CD4-positive, alpha-beta T cell (primary cell): ENCODE measurements at places on chromosomes 4 and X.

GRCh38 chrX:112714357-112714918, 34.7 kb upstream of the LHFPL1 start:
- DNase-seq = no peak

DNA sequence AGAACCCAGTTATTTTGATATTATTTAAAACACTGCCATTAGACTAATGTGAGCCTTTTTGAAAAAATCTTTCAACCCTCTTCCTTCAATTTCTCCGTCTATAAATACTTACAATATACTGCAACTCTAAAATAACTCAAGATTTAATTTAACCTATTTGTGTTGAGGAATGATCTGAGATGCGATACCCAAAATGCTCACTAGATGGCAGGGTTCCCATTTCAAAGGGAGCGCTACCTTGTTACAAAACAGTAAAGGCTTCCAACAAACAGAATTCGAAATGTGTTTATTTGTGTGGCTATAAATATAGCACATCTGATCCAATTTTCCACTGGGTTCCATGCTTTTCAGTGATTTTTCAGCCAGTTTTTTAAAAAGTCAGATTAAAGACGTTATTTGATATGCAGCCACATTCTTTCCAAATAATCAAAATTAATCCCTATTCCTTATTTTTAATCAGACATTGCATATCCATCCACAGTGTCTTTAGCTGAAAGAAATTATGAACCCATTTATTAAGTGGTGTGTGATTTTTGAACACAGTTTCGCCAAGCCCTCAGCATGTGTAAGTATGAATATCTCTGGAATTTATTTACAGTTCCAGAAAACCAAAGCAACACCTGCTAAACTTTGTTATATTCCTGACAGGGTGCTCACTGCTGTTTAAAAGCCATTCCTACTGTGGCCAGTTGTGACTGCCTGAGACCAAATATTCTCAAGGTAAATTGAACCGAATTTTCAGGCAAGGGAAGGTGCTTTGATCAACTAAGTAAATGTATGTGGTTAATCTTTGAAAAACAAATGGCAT, 668.0 kb upstream of the LCORL start:
- peak; percentile 4 for DNase-seq

DNA sequence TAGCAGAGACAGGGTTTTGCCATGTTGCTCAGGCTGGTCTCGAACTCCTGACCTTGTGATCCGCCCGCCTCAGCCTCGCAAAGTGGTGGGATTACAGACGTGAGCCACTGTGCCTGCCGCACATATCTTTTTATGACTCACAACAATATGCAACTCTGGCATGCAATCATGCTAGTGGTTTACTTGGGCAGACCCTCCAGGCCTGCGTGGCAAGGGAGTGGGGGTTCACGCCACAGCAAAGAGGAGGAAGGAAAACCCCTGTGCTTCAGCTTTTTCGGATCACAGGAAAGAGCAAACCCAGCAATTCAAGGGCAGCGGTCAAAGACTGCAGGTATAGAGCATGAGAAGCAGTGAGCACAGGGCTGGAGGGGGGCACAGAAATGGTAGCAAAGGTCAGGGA, 48.3 kb upstream of the CD99 start:
- DNase-seq = no peak

- no peak for DNase-seq
Observed at GRCh38 chrX:68416592-68416991, 16.7 kb downstream of the OPHN1 start.

DNA sequence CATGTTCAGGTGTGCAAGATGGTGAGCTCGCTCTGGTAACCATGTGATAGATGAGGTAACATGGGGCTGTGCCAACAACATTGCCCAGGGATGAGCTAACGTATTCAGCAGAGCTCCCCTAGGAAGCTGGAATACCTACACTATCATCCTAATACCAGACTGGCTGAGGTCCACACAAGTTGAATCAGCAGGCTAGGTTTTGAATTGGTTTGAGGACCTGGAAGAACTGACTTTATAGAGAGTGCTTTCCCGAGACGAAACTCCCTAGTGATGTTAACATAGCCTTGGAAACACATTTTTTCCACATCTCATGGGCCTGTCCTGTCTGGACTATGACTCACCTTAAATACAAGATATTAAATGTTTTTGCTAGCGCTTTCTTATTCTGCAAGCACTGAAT, 56.7 kb downstream of the IGFBP7 start:
- no peak for DNase-seq

- DNase-seq = no peak
Observed at GRCh38 chr4:17894421-17894820, 83.6 kb downstream of the NCAPG start.

GRCh38 chrX:26851981-26852380, 611.2 kb downstream of the PPP4R3C start:
- no peak for DNase-seq

DNA sequence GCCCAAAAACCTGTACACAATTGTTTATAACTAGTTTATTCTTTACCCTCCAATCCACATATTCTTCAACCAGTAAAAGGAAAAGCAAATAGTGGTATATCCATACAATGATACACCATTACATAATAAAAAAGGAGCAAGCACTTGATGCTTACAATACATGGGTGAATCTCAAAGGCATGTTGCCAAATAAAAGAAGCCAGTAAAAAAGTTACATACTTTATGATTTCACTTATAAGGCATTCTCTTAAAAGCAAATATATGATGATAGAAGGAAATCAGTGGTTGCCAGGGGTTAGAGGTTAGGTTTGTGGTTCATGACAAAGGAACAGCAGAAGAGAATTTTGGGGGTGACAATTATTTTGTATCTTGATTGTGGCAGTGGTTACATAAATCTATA, 896.1 kb upstream of the LCORL start:
- no peak for DNase-seq

DNA sequence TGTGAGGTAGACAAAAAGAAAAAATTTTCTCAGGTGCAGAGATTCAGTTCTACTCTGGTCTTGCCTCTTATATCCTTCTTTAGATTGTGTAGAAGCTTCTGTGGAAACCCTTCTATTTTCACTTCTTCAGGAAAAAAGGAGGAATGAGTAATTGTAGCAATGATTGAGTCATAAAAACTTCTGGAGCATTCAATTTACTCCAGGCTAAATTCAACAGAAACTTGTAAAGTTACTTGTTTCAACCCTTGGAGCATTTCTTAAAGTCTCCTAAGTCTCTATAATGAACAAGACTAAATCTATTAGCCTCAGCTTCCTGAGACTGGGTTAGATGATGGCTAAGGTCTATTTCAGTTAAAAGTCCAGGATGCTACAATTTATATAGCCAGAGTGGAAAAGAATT, 29.9 kb downstream of the BOD1L1 start:
- no peak for DNase-seq

GRCh38 chrX:15014281-15014680, 141.1 kb downstream of the MOSPD2 start:
- DNase-seq = no peak

GRCh38 chr4:142565771-142566170, 280.3 kb downstream of the INPP4B start:
- DNase-seq = peak; percentile 17

GRCh38 chr4:153364061-153364460, 19.6 kb downstream of the MND1 start:
- no peak for DNase-seq

DNA sequence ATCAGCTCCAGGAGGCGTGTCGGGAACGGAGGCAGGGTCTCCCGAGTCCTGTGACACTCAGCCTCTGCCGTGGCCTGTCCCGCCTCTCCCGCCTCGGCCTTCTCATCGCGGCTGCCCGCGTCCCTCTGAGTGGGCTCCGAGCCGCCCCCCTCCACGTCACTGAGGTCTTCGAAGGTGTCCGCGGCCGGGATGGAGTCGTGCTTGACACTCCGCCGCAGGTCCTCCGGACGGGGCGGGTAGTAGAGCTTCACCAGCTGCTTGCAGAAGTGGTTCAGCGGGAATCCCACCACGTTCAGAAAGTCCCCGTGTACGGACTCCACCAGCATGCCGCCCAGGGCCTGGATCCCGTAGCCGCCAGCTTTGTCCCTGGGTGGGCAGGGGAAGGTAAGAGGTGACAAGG, 25.0 kb downstream of the ASMTL start:
- DNase-seq = no peak

DNA sequence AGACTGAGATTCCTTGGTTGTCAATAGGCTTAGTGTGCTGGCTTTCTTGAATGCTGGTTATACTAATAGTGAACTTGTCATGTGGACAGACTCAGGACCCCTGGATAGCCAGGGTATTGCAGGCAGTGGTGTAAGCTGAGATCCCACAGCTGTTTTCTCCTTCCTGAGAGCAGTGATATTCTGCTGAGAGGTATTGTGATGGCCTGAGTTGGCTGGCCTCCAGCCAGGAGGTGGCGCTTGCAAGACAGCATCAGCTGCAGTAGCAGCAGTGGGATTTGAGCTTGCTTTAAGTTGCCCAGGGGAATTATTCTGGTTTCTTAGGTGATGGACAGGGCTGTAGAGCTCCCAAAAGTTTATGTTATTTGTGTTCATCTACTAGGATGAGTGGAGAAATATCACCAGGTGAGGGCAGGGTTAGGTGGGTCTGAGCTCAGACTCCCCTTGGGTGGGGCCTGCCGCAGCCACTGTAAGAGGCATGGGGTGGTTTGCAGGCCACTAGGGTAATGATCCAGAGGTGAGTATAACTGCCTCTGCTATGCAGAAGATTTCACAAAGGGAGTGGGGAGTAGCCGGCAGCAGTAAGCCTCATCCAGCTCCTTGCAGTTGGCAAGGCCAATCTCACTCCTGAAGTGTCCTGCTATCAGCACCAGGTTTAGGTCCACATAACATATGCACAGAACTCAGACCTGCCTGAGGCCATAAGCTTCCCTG, 66.2 kb downstream of the IL15 start:
- DNase-seq = no peak

GRCh38 chr4:143700046-143700415, 444 bp downstream of the FREM3 start:
- no peak for DNase-seq
